Ovary (tissue), 10 donors: ENCODE measurements at places on chromosomes 4 and X. TPM values are rescaled to one million over a fixed set of nuclear protein-coding genes. Genes with fewer than 3 reads are reported as not detected.

DNA sequence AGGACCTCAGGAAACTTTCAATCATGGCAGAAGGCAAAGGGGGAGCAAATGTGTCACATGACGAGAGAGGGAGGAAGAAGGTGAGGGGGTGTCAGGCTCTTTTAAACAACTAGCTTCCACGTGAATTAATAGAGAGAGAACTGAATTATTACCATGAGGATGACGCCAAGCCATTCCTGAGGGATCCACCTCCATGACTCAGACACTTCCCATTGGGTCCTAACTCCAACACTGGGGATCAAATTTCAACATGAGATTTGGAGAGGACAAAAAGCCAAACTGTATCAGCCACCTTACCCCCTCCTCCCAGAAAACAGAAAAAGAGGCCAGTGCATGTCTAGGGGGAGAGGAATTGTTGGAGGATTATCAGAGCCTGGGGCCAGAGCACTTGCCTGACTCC is 40.4 kb upstream of the LAS1L start:
- no peaks in the 10 kb centered on the region for H3K36me3 ChIP-seq
- no peaks in the 10 kb centered on the region for H3K4me1 ChIP-seq
- DNase-seq = no peak
- no peak overlapping the region for H3K4me3 ChIP-seq

DNA sequence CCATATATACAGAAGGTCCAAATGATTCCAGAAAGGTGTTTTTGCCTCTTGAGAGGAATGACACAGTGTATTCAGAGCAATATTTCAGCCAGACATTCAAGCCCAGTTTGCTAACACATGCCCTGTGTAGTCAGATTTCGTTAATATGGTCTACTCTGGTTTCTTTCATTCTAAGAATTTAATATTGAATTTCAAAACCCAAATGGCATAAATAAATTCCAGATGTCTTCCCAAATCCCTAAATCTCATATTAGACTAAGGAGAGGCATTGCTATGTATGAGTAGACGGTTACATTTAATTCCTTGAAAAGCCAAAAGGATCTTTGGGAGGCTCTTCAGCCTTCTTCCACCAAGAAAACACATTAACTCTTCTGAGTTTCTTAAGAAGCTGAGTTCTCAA is 66.3 kb upstream of the C1QTNF7 start:
- H3K4me1 ChIP-seq = no peaks in the 10 kb centered on the region
- H3K27ac ChIP-seq = no peak overlapping the region
- no peaks in the 10 kb centered on the region for H3K36me3 ChIP-seq

DNA sequence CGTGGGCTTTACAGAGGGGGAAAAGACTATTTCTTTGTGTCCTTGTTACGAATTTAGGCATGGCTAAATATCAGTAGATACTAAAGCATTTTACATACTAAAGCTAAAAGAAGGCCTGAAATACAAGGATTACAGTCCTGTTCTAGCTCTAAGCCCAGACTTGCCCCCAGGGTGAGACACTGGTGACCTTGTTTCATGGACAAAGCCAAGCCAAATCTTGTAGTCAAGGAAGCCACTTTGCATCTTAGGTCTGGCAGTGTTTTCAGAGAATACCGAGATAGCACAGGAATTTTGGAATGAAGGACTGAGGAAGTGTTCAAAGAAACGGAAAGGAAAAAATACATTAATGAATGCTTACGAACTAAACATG is 733 bp upstream of the G3BP2 start:
- no peaks in the 10 kb centered on the region for H3K27me3 ChIP-seq
- peak overlapping the region; percentile 90 for H3K4me3 ChIP-seq
- H3K27ac ChIP-seq = peak overlapping the region; percentile 67
- no peak for DNase-seq
- no peaks in the 10 kb centered on the region for H3K36me3 ChIP-seq

- no peaks in the 10 kb centered on the region for H3K4me1 ChIP-seq
- H3K36me3 ChIP-seq = no peaks in the 10 kb centered on the region
- H3K27me3 ChIP-seq = no peaks in the 10 kb centered on the region
These were observed 63.4 kb upstream of the GC start for GRCh38 chr4:71847300-71847699.

DNA sequence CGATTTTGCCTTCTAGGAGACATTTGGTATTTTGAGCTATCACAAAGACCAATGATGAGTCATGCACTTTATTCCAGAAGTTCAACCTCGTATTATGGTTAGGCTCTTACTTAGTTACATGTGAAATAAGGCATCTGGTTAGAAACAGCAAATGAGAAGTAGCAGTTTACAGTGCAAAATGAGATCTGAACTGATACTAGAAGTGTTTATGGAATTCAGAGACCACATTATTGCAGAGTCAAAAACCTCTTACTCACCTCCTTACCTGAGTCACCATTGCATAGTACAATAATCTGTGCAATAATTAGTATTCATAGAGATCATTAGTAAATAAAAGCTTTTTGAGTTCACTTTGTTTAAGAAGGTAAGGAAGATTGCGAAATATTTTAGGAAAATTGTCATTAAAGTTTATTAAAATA is 38.7 kb downstream of the SEC24B start:
- DNase-seq = no peak
- no peaks in the 10 kb centered on the region for H3K36me3 ChIP-seq
- no peak overlapping the region for H3K4me3 ChIP-seq
- no peaks in the 10 kb centered on the region for H3K27me3 ChIP-seq

The XAGE1B gene
- total RNA-seq = not detected
